Activated T-cell treated with anti-CD3 and anti-CD28 coated beads, Interleukin-2, amount 50 U/mL, for 24 hours (primary cell): ENCODE measurements at places on chromosomes 1 and 21.

DNA sequence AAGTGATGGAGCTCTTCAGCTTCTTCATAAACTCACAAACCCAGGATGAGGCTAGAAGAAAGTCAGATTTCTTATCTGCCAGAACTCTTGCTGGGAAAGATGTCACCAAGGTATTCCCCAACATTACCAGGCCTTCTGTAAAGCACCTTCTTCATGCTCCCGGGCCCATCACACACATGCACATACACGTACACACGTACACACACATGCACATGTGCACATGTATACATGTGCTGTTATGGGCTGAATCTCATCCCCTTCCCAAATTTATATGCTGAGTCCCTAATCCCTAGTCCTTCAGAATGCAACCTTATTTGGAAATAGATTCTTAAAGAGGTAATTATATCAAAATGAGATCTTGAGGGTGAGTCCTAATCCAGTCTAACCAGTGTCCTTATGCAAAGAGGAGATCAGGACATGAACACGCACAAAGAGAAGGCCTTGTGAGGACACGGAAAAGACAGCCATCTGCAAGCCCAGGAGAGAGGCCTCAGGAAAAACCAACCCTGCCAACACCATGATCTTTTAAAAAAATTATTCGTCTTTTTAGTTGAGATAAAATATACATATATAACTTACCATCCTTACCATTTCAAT, 76.4 kb upstream of the LYST start:
- no peak for DNase-seq

- DNase-seq = peak; percentile 32
These were observed 2.0 kb downstream of the MEF2D start for GRCh38 chr1:156498432-156499193.

GRCh38 chr1:154775621-154776605, 94.2 kb downstream of the KCNN3 start:
- DNase-seq = no peak

- no peak for DNase-seq
These were observed 46.2 kb downstream of the PLPP3 start for GRCh38 chr1:56533197-56533596.

DNA sequence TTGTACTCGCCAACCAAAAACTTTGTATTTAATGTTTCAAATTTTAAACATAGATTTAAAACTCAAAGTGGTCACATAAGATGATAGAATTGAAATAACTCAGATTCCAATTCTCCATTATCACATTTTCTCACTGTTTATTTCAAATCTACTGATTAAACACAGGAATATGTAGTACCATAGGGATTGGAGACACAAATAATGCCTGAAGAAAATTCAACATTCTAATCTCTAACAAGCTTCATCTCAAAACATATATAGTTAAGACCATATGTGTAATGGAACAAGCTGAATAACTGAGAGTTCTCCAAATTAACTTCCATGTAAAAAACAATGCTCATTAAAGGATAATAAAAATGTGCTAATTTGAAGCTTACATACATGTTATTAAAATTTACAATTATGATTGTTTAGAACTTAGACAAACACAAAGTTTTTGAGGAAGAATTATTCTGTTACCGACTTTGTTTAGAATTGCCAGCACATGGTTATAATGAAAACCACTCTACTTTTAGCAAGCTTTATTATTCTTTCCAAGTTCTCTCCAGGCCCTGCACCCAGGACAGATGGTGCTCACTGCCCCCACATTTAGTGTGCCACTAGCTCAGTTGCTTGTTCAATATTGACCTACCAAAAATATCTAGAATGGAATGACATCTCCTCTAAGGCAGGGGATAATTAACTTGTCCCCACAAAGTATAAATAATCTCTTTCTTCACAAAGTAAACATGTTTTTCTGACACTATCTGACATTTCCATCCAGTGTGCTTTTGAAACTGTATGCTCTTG, 467.2 kb downstream of the TTLL7 start:
- DNase-seq = no peak

- DNase-seq = no peak
These were observed 5.2 kb downstream of the PRDX1 start for GRCh38 chr1:45516465-45516864.

DNA sequence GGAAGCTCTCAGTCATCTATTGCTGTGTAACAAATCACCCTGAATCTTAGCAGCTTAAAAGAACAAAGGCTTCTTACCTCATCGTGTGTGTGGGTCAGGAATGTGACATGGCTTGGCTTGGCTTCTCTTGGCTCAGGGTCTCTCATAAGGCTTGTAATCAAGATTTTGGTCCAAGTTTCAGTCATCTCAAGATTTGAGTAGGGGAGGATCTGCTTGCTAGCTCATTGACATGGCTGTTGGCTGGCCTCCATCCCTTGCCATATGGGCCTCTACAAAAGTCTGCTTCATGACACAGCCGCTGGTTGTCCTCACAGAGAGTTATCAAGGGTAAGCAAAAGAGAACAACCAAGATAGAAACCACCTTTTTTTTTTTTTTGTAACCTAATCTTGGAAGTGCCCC, 207.7 kb downstream of the PTPRC start:
- DNase-seq = no peak

DNA sequence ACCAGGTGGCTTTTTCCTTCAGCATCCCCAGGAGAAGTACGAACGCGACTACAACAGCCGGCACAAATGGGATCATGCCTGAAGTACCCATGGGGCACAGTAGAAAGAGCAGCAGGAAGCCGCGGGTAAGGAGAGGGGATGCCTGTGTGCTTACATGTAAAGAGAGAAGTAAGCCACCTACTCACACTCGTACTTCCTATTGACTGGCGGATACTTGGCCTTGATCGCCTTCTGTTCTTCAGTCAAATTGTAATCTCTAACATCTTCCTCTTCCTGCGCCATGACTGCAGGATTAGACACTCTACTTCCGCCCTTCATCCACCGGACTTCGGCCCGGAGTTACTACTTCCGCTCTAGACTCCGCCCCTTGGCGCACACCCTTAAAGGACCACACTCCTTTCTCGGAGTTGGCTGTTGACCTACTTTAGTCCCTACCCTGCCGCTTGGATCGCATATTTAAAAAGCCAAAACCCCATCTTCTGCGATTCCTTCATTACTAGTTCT, at the start of gene ZBTB8OS:
Gene ZBTB8OS, minus strand, starts transcription at position 303 of the 504 bp plus-strand sequence. Its CDS starts 21 bp downstream, at position 282.
- peak; percentile 83 for DNase-seq

- DNase-seq = no peak
These were observed 51.6 kb downstream of the ZNF644 start for GRCh38 chr1:90970208-90970607.

DNA sequence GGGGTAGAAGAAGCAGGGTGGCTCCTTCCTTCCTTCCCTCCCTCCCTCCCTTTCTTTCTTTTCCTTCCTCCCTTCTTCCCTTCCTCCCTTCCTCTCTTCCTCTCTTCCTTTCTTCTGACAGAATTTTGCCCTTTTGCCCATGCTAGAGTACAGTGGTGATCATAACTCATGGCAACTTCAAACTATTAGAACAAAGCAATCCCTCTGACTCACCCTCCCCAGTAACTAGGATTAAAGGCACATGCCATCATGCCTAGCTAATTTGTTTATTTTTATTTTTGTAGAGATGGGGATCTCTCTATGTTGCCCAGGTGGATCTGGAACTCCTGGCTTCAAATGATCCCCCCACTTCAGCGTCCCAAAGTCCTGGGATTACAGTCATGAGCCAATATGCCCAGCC, 10.0 kb upstream of the RPE65 start:
- DNase-seq = no peak

- DNase-seq = peak; percentile 90
These were observed 34.9 kb upstream of the RUNX3 start for GRCh38 chr1:24964811-24965570.

- no peak for DNase-seq
These were observed 154.0 kb downstream of the LIPI start for GRCh38 chr21:14056771-14057191.

DNA sequence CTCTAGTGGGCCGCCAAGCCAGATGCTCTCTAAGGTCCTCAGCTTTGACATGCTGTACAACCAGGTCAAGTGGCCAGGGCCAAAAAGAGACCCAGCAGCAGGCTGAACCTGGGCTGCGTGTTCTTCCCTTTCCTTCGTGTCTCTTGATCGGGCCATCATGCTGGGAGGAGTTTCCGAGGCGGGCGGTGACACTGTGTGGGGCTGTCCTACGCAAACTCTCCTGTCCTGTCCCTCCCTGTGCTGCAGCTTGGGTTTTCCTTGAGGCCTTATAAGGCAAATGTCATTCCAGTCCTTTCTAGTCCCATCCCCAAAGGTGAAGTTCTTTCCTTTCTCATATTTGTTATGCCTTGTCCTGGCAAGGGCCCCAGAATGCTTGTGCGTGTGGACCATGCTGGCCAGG, 56.7 kb downstream of the ARHGEF10L start:
- DNase-seq = no peak

GRCh38 chr1:110420874-110421793, 13.6 kb upstream of the LAMTOR5 start:
- no peak for DNase-seq
